Umbilical cord (tissue), 2 donors: ENCODE measurements at places on chromosomes 1 and 21. TPM values are rescaled to one million over a fixed set of nuclear protein-coding genes. Genes with fewer than 3 reads are reported as not detected.

DNA sequence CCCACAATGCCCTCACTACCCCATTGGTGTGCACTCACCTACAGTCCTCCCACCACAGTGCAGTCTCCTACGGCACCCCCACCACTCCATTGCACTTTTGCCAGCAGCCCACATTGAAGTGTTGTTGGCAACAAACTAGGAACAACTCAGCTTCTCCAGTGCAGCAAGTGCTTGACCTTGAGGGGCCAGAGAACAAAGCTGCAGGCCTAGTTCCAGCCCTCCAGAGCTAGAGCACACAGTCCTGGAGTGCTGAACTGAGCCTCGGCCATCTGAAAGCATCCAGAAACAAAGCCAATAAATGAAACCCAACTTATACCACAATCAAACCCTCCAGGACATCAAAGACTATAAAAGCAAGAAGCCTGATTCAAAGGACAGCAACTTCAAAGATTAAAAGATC, 129.9 kb downstream of the C1orf94 start:
- DNase-seq: no peak

DNA sequence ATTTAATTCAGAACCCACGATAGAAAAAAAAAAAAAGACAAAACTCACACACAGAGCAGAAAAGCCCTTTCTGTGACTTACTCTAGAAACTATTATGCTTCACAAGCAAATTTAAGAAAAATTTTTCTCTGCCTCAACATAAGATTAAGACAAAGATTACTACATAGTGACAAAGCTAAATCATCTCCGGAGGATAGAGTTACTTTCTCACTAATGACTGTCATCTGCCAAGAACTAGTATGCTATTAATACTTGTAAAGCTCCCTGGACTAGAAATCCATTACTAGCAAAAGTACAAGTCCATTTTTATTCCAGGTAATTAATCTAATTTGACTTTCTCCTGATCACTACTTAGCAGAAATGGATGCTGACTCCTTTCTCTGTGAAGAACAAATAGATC, 25.9 kb downstream of the GREM2 start:
- no peak for DNase-seq

DNA sequence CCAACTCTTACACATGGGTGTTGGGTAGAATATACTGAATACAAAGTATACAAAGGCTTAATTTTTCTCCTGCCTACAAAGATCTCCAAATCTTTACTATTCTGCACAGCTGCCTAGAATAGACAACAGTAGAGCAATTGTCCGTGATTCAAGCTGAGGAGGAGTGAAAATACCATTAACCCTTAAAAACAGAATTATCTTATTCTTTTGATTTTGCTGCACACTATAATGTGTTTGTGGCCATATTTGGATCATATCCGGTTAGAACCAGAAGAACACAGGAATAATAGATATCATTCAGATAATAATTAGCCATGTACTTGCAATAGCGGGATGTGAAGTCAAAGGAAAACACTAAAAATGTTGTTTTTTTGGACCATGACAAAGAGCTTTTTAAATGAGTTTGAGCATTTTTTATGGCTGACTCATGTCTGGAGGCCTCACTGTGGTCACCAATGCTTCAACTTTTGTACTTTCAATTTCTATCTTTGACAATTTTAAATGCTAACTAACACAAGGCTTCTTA, 197.6 kb upstream of the FOXD3 start:
- peak; percentile 26 for DNase-seq

IVL gene
- total RNA-seq: 14.2 TPM
